ENCODE measurements at places on chromosomes 7 and 10.
A peak's percentile ranks its signal among the peaks of the same experiment; 100 is the strongest.

DNA sequence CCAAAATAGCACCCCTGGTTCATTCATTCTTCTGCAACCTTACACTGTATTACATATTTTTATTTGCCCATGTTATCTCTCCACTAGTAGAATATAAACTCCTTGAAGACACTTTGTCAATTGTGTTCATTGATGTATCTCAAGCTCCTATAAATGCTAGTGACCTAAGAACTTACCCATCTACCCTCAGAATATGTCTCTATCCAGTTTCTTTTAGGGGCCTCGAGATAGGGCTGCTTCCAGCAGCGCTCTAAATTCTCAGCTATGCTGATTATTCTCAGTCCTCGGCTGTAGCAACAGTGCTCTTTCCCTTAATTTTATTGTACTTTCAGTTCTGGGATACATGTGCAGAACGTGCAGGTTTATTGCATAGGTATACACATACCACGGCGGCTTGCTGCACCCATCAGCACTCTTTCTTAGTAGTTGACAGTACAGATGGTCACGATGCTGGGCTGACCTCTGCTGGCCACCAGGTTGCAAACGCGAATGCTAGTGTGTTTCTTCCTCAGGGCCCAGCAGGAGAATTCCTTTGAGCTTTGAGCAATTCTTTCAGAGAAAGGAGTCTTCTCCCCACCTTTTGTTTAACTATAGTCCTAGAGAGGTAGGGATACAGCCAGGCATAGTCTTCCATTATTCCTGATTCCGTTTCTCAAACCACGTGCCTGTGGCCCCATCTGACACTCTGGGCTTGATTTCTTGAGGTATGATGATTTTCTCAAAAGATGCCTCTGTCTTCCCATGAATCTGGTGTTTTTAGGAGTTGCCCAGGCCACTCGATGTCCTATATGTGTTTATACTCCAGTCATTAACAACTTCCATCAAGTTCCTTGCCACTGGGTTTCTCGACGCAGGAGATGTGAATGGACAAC, 49.1 kb upstream of the CDC14C start:
- DNase-seq, result peak; percentile 8

DNA sequence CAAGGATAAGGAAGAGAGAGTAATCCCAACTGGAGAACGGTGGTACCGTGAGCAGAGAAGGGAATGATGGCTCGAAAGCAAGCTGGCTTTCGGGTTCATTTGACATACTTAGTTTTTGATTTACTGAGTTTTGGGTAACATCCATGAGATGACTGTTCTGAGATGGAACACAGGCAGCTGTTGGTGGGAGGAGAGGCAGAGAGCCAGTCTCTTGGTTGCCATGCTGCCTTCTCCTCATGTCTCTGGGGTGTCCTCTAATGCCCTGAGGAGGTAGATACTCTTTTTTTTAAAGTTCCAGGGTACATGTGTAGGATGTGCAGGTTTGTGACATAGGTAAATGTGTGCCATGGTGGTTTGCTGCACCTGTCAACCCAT, 76.4 kb upstream of the NRP1 start:
- DNase-seq, result no peak

DNA sequence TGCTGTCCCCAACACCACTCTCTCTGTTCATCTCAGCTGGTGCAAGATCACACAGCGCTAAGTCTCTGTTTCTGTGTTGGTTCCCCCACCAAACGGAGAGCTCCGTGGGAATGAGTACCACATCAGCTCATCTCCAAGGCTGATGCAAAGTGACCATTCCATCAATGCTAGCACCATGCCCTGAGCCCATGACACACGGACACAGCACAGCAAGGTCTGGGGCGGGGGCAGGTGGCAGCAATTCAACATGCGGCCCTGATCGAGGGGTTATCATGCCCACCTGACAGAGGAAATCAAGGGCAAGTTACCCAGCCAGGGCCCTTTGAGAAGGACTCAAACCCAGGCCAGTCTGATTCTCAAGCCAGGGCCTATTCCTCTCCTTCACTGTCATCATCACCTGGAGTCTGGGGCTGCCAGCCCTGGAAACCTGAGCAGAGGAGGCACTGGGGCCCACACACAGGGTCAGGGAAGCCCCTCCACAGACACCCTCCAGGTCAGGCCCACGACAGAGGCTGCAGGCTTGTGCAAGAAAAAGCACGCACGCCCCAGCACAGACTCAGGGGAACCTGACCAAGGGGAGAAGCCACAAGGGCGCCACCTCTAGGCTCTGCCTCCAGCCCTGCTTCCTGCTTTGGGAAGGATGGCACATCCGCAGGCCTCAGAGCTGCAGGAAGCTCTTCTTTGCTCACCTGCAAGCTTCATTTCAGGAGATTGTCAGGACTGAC, 74.8 kb downstream of the GRID1 start:
- DNase-seq, result no peak

GRCh38 chr7:83469491-83469890, 179.4 kb downstream of the SEMA3E start:
- DNase-seq, result peak; percentile 50

DNA sequence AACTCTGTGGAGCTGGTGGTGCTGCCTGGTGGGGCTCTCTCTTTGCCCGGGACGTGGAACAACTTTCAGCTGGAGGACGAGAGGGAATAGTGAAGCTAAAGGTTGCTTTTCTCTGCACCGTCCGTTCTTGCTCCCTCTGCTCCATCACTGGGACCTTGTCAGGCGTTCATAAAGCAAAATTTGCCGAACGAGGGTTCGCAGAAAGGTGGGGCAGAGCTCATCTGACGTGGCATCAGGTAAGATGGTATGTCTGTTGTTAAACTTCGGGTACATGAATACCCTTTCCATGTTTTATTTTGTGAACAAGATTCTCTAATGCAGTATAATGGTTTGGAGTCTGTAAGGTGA, 416 bp downstream of the BBS9 start:
- DNase-seq, result no peak

GRCh38 chr7:72919256-72919775, 5.6 kb upstream of the POM121 start:
- peak; percentile 10 for DNase-seq

DNA sequence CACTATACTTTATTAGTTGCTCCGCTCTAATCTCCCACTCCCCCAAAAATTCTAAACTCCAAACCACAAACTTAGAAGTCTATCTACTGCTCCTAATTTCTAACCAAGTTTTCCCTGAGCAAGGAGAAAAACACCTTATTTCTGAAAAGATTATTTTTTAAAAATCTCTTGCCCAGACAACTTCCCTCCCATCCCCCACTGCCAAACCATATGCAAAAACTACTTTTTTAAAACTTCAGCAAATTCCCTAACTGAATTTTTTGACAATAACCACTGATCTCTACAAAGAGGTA, 1.9 kb downstream of the UBE2H start:
- DNase-seq, result no peak

DNA sequence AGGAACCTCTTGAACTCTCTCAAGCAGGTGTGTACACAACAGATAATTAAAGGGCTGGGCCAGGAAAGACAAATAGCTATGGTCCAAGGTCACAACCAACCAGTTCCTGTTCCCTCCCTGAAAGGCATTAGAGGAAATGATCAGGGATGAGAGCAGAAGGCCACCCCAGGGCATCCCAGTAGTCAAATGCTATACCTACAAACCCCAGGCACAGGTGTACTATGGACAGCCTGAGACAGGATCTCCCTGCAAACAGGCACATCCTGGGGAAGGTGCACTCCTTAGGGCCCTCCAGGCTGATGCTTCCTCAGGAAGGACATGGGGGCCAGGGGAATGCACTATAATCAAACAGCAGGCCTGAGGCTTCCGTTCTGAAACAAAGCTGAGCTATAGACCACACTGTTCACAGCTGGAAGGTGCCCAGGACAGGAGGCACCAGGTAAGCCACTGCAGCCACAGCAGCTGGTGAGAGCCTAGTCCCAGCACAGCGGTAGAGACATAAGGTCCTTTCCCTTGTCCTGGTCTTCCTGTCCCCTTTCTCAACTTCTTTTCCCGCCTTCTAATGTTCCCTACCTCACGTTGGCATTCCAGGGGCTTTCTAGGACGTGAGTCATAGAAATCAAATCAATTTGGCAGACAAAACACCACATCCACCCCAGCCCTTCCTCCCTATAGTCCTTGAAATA, 13.3 kb downstream of the PARP12 start:
- no peak for DNase-seq

DNA sequence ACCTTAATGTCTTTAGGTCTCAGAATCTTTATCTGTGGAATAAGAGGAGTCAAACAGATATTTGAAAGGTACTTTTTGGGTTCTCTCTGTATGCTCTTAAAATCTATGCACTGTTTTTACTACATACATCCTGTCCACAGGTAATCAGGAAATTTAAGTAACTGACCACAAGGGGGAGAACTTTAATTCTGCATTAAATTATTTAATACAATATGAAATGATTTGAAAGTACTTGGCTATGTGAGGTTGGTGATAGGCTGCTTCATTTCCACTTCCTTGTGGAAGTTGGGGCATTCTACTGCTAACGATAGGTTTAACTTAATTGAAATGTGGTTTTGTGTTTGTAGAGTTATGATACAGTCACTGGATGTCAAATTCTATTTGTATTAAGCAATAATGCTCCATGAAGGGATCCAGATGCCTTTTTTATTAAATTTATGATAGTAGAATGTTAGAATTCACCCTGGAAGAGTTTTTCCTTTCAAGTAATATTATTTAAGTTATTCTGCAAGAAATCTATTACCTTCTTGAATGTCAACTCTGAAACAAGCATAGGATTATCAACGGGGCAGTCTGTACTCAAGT, 6.0 kb downstream of the TEX47 start:
- peak; percentile 33 for DNase-seq

- DNase-seq, result no peak
Observed at GRCh38 chr10:56585447-56586171, 224.6 kb upstream of the ZWINT start.

- no peak for DNase-seq
Observed at GRCh38 chr7:116502201-116503096, 2.9 kb downstream of the CAV2 start.

DNA sequence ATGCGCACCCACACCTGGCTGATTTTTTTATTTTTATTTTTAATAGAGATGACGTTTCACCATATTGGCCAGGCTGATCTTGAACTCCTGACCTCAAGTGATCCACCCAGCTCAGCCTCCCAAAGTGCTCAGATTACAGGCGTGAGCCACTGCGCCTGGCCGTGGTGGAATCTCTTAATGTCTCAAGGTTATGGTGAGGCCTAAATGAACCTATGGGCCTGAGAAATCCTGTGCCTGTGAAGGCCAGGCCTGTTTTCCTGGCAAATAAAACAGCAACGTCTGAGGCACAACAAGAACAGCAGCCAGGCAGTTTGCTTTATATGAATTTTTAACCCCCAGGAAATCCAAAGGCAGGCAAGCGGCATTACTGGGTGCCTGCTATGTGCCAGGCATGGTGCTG, 297.5 kb upstream of the ZMIZ1 start:
- no peak for DNase-seq

GRCh38 chr10:89079961-89080360, 89.4 kb downstream of the FAS start:
- DNase-seq, result peak; percentile 48

DNA sequence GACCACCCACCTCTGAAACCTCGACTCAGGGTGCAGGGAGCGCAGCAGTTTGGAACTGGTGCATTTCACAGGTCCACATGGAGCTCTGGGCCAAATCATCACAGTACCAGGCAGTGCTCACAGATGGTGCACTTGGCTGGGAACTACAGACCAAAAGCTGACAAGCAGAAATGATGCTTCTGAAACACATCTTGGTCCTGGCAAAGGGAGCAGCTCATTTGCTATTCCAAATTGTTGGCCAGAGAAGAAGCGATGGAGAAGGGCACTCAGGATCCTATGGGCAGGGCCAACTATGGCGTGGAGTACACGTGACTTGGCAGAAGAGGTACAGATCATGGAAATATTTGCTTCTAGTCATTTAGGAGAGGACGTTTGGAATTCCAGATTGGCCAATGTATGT, 383.9 kb downstream of the CALN1 start:
- DNase-seq, result no peak

- DNase-seq, result no peak
Observed at GRCh38 chr7:157306846-157307838, 29.7 kb upstream of the DNAJB6 start.

DNA sequence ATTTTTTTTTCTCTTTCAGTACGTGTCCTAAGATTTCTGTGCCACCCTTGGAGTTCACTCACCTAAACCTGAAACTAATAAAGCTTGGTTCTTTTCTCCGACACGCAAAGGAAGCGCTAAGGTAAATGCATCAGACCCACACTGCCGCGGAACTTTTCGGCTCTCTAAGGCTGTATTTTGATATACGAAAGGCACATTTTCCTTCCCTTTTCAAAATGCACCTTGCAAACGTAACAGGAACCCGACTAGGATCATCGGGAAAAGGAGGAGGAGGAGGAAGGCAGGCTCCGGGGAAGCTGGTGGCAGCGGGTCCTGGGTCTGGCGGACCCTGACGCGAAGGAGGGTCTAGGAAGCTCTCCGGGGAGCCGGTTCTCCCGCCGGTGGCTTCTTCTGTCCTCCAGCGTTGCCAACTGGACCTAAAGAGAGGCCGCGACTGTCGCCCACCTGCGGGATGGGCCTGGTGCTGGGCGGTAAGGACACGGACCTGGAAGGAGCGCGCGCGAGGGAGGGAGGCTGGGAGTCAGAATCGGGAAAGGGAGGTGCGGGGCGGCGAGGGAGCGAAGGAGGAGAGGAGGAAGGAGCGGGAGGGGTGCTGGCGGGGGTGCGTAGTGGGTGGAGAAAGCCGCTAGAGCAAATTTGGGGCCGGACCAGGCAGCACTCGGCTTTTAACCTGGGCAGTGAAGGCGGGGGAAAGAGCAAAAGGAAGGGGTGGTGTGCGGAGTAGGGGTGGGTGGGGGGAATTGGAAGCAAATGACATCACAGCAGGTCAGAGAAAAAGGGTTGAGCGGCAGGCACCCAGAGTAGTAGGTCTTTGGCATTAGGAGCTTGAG, at the start of gene CFTR:
CFTR (plus strand) TSS at position 801 of the 830 bp plus-strand sequence. CDS start 70 bp downstream, outside the sequence.
- DNase-seq, result no peak

DNA sequence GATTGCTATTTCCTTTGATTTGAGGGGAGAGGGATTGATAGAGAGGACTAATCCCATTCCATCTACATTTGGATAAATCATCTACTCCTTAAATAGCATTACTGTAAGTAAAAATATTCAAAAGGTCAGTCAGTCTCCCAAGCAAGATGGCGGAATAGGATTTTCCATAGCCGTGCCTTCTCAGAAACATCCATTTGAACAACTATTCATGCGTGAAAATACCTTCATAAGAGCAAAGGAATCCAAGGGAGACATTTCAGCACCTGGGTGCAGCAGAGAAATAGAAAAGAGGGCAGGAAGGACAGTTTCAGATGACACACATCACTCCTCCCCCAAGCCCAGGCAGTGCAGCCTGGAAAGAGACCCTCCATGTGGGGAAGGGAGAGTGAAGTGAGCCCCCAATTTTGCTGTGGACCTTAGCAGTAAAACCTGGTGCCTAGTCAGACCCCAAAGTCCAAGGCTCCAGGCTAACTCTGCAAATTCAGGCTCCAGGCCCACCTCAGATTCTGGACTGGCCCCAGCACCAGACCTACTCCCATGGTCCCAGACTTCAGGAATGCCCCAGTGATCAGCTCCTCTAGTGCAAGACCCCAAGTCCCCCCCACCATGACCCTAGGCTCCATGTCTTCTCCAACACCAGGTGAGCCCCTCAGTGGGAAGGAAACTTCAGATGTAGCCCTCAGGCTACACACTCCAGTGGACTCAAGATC, 104.3 kb upstream of the LANCL2 start:
- no peak for DNase-seq

Measured in ELR (cell line).